ENCODE measurements at places on chromosomes 3 and 15.
A peak's percentile ranks its signal among the peaks of the same experiment; 100 is the strongest.

DNA sequence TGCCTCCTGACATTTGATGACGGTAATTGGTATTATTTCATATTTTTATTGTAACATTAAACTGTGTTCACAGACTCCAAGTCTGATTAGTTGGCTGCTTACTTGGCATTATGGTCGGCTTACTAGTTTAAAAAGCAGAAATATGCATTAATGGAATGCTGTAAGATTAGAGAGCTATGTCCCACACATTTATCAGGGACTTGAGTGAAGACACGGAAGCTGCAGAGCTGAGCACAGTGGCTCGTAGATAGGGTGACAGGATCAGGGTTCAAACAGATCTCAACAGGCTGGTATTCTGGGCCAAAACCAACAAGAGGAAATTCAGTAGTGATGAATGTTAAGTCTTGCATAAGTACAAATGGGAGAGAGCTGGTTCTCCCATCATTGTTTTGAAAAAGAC lies 113.8 kb downstream of the ADAMTSL3 start:
- no peak for ATAC-seq

DNA sequence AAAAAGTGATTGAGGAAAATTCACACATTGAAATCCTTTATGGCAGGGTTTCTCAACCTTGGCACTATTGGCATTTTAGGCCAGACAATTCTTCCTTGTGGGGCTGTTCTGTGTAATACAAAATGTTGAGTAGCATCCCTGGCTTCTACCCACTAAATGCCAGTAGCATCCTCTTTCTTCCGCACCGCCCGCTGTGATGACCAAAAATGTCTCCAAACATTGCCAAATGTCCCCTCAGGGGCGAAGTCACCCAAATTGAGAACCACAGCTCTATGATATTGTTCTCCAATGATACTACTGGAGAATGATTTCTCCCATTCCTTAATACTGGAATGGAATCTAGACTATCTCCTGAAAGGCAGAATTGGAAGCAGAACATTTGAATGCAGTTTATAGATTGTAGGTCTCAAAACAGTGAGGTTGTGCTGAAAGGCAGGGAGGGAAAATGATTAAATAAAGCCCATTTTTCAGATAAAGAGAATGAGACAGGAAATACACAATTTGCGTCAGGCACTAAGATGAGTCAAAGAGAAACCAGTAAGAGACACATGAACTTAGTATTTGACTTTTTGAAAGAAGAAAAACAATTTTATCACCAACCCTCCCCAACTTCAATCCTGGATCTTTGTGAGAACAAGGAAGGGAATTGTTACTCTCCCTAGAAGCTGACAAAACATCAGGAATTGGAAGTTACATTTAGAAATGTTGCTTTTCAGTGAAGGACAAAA lies 101.6 kb upstream of the TNIK start:
- no peak for ATAC-seq

DNA sequence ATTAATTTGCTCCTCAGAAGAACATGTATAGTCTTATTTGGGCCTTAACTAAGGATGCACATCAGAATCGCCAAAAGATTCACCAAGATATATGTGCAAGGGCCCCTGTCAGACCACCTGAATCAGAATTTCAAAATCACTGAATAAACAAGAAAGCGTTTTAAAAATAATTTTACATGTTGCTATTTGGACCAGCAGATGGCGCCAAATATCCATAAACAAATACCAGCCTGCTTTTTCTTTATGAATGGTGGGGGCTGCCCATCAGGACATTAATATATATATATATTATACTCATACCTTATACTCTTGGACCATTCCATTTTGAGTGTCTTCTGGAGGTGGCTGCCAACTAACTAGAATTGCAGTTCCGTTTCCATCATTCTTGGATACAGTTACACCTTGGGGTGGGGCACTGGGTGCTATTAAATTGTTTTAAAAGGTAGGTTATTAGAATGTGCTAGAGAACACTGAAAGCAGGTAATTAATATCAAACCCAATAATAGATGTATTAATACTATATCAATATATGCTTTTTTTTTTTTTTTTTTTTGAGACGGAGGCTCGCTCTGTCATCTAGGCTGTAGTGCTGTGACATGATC lies 1108.3 kb downstream of the ROBO1 start:
- ATAC-seq = no peak

DNA sequence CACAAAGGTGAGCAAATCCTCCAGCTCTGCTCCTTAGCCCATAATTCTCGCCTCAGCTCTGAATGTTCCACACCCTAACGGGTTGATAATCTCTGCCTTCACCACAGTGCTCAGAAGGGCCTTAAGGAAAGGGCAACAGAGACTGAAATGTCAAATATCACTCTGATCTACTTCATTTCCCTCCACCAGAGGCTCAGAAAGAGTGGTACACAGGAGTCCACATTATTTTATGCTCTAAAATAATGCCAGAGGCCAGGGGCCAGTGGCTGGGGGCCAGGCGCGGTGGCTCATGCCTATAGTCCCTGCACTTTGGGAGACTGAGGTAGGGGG lies 72.2 kb downstream of the MB21D2 start:
- ATAC-seq = no peak

GRCh38 chr3:13548696-13549622 lies at the start of gene FBLN2:
TSS of gene FBLN2 (plus strand) at chr3:13549125. CDS start at chr3:13570356, 21,231 bp downstream.
- ATAC-seq = peak; percentile 65

- ATAC-seq = no peak
Observed at GRCh38 chr3:10554746-10555145, 49.4 kb upstream of the ATP2B2 start.

All from SK-N-SH treated with all-trans-retinoic acid at 6 μM for 48 hours (cell line).